ENCODE measurements at places on chromosomes 13 and 19. TPM values are rescaled to one million over a fixed set of nuclear protein-coding genes. Genes with fewer than 3 reads are reported as not detected.

The SIGLEC9 gene
- total RNA-seq = 0.52 TPM

- H3K27ac ChIP-seq = no peak overlapping the region
- no peaks in the 10 kb centered on the region for H3K36me3 ChIP-seq
- H3K4me1 ChIP-seq = no peaks in the 10 kb centered on the region
- no peak overlapping the region for H3K4me3 ChIP-seq
These were observed 114.3 kb upstream of the TDRD3 start for GRCh38 chr13:60282708-60283107.

DNA sequence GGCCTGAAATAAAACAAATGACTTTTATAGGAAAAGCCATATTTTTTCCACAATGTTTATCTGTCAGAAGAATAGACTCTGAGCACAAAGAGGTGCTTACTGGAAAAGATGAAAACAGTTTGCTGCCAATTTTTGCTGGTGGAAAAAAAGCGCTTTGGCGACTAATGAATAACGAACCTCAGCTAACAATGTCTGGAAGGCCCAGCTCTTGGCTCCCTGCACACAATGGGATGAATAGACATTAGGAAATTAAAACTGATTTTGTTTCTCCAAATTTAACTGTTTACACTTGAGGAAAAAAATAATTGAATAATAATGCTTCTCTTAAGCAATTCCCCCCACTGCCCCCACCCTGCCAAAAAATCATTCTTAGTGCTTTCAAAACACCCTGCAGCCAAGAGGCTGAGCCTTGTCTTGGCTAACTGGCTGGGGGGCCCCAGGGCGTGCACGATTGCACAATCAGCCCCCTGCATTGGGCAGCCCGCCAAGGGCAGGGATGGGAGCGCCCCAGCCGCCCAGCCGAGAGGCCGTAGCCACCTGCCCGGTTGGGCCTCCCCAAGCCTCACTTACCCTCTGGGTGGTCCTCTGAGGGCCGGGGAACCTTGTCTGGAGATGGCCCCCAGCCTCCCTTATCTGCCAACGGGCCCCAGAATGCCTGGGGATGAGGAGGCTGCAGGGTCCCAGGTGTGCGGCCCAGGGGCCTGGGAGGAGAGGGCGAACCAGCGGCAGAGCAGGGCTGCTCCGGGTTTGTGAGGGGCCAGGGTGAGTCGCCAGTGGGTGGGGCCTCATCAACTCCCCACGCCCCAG is 16.8 kb downstream of the CEBPG start:
- H3K4me3 ChIP-seq = no peak overlapping the region
- H3K27ac ChIP-seq = no peak overlapping the region
- no peaks in the 10 kb centered on the region for H3K27me3 ChIP-seq
- H3K36me3 ChIP-seq = no peaks in the 10 kb centered on the region
- DNase-seq = no peak
- no peaks in the 10 kb centered on the region for H3K4me1 ChIP-seq

- H3K4me1 ChIP-seq = peaks cover 15% of the 10 kb centered on the region
- peak; percentile 87 for DNase-seq
- peak overlapping the region; percentile 79 for H3K27ac ChIP-seq
- peaks cover 20% of the 10 kb centered on the region for H3K27me3 ChIP-seq
These were observed 4.4 kb upstream of the PROZ start for GRCh38 chr13:113153810-113154748.

DNA sequence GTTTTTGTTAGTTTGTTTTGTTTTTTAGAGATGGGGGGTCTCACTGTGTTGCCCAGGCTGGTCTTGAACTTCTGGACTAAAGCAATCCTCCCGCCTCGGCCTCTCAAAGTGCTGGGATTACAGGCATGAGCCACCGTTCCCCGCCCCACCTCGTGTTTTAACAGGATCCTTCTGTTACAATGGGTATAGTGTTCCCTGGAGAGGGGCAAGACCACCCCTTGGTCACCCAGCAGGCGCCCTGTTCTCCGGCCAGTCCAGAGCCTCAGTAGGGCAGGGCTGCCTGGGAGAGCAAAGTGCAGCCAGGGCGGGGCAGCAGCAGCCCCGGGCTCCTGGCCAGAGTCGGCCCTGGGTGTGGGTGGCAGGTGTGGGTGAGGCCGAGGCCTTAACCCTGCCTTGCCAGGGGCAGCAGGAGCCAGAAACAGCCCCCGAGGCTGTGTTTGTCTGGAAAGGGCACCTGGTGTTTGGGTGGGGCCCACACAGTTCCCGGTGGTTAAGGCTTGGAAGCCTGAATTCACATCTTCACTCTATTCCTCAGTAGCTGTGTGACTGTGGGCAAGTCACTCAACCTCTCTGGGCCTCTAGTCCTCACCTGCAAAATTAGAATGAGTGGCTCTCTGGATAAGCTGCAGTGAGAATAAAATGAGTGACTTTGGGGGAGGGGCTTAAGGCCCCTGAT is 7.2 kb downstream of the VASP start:
- no peak for DNase-seq
- H3K27me3 ChIP-seq = no peaks in the 10 kb centered on the region
- H3K36me3 ChIP-seq = peaks cover 52% of the 10 kb centered on the region
- H3K27ac ChIP-seq = peak overlapping the region; percentile 88

GRCh38 chr13:24328145-24328544 is 18.8 kb downstream of the C1QTNF9 start:
- H3K4me3 ChIP-seq = no peak overlapping the region
- H3K27me3 ChIP-seq = peaks cover 51% of the 10 kb centered on the region
- H3K36me3 ChIP-seq = no peaks in the 10 kb centered on the region
- H3K27ac ChIP-seq = no peak overlapping the region
- no peaks in the 10 kb centered on the region for H3K4me1 ChIP-seq

The TLE2 gene
- 2.3 TPM for total RNA-seq

GRCh38 chr13:29185926-29186325 is 365.8 kb downstream of the MTUS2 start:
- no peaks in the 10 kb centered on the region for H3K27me3 ChIP-seq
- H3K36me3 ChIP-seq = no peaks in the 10 kb centered on the region
- no peak for DNase-seq
- H3K4me1 ChIP-seq = no peaks in the 10 kb centered on the region

The ZNF571 gene
- 0.47 TPM for total RNA-seq

GRCh38 chr13:95546919-95547318 is 5.6 kb upstream of the CLDN10 start:
- DNase-seq = no peak
- no peaks in the 10 kb centered on the region for H3K36me3 ChIP-seq
- no peak overlapping the region for H3K4me3 ChIP-seq
- H3K27ac ChIP-seq = no peak overlapping the region
- peaks cover 36% of the 10 kb centered on the region for H3K27me3 ChIP-seq
- no peaks in the 10 kb centered on the region for H3K4me1 ChIP-seq

The FUT3 gene
- total RNA-seq = not detected

- no peak overlapping the region for H3K4me3 ChIP-seq
- no peak for DNase-seq
- no peaks in the 10 kb centered on the region for H3K27me3 ChIP-seq
- no peak overlapping the region for H3K27ac ChIP-seq
These were observed 22.9 kb downstream of the TEX29 start for GRCh38 chr13:111343186-111343805.

DNA sequence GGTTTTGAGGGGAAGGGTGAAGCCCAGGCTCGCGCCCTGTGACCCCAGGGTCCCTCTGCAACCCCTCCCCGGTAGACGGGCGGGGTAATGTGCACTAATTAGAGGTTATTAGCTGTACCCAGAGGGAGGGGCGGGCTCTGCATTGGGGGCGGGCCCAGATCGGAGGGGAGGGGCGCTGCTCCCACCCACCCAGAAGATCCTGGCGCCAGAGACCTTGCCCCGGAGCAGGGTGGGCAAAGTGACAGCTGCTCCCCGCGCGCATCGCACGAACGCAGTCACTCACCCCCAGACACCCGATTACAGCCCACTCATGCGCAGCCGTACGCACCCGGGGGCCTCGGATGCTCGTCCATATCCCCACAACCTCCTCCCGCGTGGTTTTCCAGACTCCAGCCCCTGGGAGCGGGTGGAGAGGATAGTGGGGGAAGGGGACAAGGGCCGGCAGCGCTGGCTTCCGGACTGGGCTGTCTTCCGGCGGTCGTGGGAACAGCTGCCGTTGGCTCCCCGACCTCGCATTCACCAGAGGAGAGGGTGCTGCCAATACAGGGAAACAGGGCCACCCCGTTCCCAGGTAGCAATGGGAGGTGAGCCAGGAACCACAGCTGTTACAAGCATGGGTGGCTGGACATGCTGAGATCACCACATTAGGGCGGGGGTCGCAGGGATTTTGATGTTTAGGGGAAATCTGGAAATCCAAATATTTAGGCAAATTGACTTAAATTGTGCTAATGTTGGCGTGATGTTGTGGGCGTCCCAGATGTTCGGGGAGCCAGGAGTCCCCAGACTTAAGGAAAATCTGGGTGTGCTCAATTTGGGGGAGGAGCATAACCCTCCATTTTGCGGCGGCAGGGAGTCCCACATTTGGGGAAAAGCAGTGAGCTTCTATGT is 2.9 kb upstream of the HOOK2 start:
- peaks cover 37% of the 10 kb centered on the region for H3K4me1 ChIP-seq
- H3K4me3 ChIP-seq = peak overlapping the region; percentile 96
- H3K27me3 ChIP-seq = no peaks in the 10 kb centered on the region
- peak overlapping the region; percentile 92 for H3K27ac ChIP-seq
- DNase-seq = peak; percentile 85
- H3K36me3 ChIP-seq = no peaks in the 10 kb centered on the region

- no peaks in the 10 kb centered on the region for H3K27me3 ChIP-seq
- peaks cover 49% of the 10 kb centered on the region for H3K4me1 ChIP-seq
- no peak overlapping the region for H3K4me3 ChIP-seq
- H3K36me3 ChIP-seq = no peaks in the 10 kb centered on the region
- DNase-seq = no peak
- H3K27ac ChIP-seq = no peak overlapping the region
These were observed 150.3 kb downstream of the KATNAL1 start for GRCh38 chr13:30156826-30157615.

- no peaks in the 10 kb centered on the region for H3K4me1 ChIP-seq
- no peak overlapping the region for H3K27ac ChIP-seq
- DNase-seq = no peak
- no peaks in the 10 kb centered on the region for H3K36me3 ChIP-seq
- no peaks in the 10 kb centered on the region for H3K27me3 ChIP-seq
These were observed 310.2 kb downstream of the SLITRK5 start for GRCh38 chr13:87981416-87981815.

GRCh38 chr19:41930322-41930722 is 2.1 kb upstream of the ERFL start:
- DNase-seq = no peak
- no peak overlapping the region for H3K27ac ChIP-seq
- no peaks in the 10 kb centered on the region for H3K36me3 ChIP-seq
- H3K4me1 ChIP-seq = peaks cover 36% of the 10 kb centered on the region

The ANO8 gene
- 6.6 TPM for total RNA-seq

The CD70 gene
- 47.4 TPM for total RNA-seq

DNA sequence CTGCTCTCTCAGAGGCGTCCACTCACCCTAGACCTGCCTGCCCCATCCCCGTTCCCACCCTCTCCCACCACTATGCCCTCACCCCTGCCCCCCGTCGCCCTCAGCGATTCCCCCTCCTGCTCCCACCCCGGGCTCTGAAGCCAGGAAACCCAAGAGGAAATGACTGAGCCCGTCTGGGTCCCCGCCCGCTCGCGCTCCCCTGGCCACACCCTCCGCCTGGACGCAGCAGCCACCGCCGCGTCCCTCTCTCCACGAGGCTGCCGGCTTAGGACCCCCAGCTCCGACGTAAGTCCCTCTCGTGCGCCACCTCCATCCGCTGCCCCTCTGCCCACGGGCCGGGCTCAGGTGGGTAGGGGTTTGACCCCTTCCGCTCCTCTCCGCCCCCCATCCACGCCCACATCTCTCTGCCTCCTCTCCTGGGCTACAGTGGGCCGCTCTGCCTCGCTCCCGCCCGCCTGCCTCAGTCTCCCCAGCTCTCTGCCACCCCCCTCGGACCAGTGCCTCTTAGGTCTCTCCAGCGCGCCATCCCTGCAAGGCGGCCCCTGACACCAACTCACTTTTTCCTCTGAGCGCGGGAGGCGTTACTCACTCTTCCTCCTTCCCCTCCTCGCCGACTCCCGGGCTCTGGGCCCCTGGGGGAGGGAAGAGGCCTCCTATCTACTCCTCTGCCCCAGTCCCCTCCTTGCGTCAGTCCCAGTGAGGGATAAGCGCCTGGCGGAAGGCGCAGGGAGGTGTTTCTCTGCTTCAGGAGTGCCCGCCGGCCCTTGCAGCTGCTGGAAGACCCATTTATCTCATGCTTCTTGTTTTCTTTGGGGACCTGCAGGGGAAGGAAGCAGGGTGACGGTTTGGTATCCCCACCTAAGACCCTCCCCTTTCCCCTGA is at the start of gene FXYD5:
TSS of gene FXYD5 (plus strand) at position 211 of the 882 bp plus-strand sequence. CDS start 816 bp downstream, outside the sequence.
- DNase-seq = peak; percentile 90
- H3K4me1 ChIP-seq = peaks cover 45% of the 10 kb centered on the region
- H3K36me3 ChIP-seq = peaks cover 48% of the 10 kb centered on the region
- H3K27ac ChIP-seq = peak within 1 kb of the TSS; percentile 100

The NTN5 gene
- total RNA-seq = 0.78 TPM

The DOCK6 gene
- 1.2 TPM for total RNA-seq

DNA sequence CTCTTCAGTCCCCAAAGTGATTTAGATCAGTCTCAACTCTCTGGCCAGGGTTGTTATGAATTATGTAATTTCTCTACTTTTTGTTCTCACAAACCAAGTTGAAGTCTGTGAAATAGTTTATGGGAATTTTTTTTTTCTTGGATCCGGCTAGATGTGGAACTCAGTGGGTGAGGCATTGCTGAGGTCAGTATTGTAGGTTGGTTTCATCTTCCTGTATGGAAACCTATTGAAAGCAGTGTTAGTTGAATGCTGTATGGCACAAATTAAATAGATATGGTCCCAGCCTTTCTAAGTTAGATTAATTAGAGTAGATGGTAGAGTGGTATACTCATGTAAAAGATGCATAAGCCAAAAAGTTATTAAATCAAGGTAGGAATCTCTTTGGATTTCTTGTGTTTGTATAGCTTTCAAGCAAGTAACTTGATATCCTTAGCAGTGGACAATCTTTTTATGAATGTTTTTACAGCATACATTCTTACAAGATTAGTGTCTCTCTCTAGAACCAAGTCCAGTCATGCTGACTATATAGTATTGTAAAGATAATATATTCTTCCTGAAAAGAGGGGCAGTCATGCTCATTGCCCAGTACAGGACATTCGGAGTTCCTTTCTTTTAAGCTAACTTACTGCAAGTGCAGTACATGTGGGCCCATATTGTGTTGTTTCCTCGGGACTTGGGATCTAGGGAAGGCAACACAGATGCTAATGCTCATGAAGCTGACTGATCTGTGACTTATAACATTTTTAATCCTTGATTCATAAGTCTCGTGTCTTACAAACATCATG is 2541.1 kb downstream of the PCDH9 start:
- DNase-seq = no peak
- no peaks in the 10 kb centered on the region for H3K4me1 ChIP-seq
- no peak overlapping the region for H3K4me3 ChIP-seq
- H3K27ac ChIP-seq = no peak overlapping the region
